ENCODE measurements at places on chromosomes 7 and 10.

DNA sequence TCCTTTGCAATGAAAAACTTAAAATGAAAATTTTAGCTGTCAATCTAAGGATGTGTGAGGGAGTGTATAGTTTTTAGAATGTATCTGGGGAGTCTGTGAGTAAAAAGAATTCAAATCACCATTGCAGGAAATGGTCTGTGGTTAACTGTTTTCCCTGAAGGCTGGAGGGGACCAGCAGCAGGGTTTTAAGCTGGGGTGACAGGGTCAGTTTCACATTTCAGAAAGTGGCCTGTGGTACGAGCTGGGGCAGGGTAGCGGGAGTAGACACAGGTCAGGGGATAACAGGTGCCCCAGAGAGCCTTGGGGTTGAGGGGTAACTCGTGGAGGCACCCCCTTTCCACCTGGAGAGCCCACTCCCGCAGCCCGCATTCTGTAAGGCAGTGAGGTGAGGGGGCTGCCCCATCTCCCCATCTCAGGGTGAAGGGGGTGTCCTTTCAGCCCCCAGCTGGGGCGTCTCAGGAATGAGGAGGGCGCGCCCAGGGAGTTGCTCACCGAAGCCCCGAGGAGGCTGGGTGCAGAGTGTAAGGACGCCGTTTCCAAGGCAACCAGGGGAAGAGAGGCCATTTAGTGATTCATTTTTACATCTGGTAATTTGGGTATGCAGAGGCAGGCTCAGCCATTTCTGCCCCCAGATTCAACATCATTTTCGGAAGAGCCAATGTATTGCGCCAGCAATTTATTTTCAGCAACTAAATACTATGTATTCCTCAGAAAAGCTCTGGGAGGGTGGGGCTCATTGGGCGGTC, 168.9 kb downstream of the SLIT1 start:
- no peak for DNase-seq

GRCh38 chr10:71419750-71420149, 23.0 kb downstream of the CDH23 start:
- DNase-seq = peak; percentile 22

- DNase-seq = no peak
These were observed 36.8 kb downstream of the CLRN3 start for GRCh38 chr10:127855976-127856375.

GRCh38 chr10:103512166-103512565, 18.7 kb downstream of the NEURL1 start:
- no peak for DNase-seq

GRCh38 chr7:98232263-98232585, 19.8 kb downstream of the TECPR1 start:
- no peak for DNase-seq

GRCh38 chr7:5596046-5596895, 172.6 kb upstream of the TNRC18 start:
- no peak for DNase-seq

GRCh38 chr7:140242057-140243031, 65.6 kb upstream of the KDM7A start:
- peak; percentile 53 for DNase-seq

DNA sequence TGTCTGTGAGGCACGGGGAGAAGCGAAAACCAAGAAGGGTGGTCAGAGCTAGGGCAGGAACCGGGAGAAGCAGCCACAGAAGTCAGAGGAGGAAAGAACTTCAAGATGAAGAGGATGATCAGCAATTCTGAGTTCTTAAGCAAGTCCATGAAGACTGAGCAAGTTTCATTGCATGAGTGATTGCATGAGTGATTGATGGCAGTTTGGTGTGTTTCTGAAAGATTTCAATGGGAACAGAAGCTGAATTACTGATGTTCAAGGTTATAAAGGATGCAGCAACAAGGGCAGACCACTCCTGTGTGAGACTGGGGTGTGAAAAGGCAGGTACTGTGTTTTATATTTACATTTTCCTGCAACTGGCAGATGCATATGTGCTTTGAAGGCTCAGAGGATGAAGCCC, 35.4 kb downstream of the CCNY start:
- DNase-seq = no peak

- no peak for DNase-seq
These were observed 305.6 kb upstream of the PITRM1 start for GRCh38 chr10:3478153-3478552.

- no peak for DNase-seq
These were observed 172.2 kb downstream of the RTKN2 start for GRCh38 chr10:62096256-62096933.

- no peak for DNase-seq
These were observed 889.3 kb upstream of the CELF2 start for GRCh38 chr10:10128387-10128786.

DNA sequence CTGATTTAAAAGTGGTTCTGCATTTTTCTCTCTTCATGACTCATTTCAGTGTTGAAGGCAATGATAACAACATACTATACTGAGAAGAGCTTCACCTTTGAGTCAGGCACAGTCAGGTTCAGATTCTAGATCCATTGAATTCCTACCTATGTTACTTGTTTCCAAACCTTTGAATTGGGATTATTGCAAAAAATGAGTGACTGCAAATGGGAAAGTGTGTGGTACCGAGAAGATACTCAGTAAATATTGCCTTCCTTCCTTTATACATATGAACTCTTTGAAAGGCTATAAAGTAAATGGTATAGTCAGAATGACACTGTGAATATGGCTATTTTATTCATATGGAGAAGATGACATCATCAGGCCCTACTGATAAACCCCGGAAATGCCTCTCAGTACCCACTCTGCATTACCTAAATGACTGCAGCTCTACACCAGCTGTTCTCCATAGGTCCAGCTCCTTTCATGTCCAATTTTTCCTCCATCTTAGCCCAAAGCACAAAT, 66.7 kb upstream of the FGL2 start:
- DNase-seq = no peak

- no peak for DNase-seq
These were observed 1.1 kb upstream of the GALNTL5 start for GRCh38 chr7:151954866-151955820.

GRCh38 chr7:8114175-8114574, 145.6 kb downstream of the GLCCI1 start:
- DNase-seq = no peak

- no peak for DNase-seq
These were observed 745.1 kb upstream of the LRRTM3 start for GRCh38 chr10:66180581-66181318.

GRCh38 chr10:62234077-62234605, 34.5 kb downstream of the RTKN2 start:
- no peak for DNase-seq

GRCh38 chr7:108097703-108098102, 32.5 kb downstream of the LAMB4 start:
- peak; percentile 31 for DNase-seq

DNA sequence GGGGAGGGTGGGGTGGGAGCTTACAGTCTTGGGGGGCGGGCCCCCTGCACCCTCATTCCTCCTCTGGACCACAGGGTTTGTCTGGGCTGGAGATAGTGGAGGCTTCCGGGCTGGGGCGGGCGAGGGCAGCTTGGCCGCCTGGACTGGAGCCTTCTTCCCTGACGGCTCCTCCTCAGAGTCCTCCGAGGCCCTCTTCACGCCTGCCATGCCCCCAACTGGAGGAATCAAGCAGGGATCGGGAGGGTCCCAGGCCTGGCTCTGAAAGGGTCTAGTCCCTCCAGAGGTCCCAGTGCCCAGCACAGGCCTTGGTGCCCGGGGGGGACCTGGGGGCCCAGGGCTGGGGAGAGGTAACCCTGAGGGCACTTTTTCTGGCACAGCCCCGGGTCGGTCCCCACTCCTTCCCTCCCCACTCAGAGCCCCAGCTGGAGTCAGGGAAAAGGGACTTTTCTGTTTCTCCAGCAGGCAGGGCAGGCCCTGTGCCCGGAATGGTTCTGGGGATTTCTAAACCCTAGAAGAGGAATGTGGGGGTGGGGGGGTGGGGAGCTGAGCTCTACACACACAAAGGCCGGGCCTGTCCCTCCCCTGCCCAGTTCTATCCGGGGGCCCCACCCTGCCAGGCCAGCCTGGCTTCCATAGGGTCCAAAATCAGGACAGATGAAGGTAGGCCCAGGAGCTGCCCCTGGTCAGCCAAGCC, 11.6 kb downstream of the MICALL2 start:
- no peak for DNase-seq

- DNase-seq = no peak
These were observed 6.3 kb upstream of the RHOBTB1 start for GRCh38 chr10:60950300-60950699.

DNA sequence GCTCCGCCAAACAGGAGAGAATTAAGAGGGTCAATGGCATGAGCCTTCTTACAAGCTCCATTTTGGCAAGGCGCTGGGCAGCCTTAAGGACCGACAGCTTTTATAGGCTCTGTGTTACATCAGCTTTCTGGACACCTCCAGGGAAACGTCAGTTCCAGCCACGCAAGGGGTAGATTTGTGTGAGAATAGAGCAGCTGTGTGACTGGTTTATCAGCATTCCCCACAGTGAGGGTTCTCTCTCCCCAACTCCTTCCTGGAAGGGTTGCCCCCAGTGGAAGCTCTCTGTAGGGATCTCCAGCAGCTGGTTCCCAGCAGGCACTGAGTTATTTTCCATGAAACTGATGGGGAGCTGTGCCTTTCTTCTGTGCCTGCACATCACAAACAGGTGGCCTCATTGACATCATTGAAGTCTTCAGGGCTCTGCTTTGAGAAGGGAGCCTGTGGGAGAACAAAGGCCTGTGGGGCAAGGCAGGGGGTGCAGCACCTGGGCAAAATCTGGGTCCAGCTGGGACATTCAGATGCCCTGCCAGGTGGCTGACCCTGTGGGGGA, at the start of gene CUZD1:
Gene CUZD1, minus strand, starts transcription at position 75 of the 550 bp plus-strand sequence. Its CDS starts 14 bp downstream, at position 61.
- peak; percentile 20 for DNase-seq

DNA sequence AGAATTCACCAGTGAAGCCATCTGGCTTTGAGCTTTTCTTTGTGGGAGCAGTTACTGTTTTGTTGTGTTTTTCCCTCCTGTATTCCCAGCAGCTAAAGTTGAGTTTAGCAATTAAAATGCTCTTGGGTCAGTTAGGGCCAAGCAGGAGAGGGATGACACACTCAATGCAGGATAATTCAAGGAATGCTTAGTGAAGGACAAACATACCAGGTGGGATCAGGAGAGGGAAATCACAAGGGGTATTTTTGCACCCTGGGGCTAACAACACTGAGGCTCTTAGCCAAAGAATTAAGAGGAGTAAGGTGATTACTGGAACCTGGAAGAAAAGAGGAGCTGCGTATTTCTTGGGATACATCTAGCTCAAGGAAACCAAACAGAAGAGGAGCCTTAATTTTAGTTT, 82.4 kb upstream of the KCND2 start:
- DNase-seq = no peak

DNA sequence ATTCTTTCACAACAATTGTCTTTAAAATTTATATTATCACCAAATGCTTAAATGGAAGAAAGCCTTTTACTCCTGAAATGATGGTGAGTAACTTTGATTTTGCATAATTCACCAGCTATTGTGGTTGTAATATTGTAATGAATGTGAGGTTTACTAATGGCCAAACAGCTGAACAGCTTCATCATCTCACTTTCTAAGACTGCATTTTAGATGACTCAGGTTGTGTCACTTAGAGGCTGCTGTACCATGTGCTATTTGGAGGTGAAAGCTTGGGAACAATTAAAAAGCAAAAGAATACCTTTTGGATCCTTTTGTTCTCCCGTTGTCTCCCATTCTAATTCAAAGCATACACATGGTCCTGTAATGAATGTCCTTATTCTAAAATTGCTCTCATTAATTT, 604.0 kb upstream of the PFKP start:
- no peak for DNase-seq

DNA sequence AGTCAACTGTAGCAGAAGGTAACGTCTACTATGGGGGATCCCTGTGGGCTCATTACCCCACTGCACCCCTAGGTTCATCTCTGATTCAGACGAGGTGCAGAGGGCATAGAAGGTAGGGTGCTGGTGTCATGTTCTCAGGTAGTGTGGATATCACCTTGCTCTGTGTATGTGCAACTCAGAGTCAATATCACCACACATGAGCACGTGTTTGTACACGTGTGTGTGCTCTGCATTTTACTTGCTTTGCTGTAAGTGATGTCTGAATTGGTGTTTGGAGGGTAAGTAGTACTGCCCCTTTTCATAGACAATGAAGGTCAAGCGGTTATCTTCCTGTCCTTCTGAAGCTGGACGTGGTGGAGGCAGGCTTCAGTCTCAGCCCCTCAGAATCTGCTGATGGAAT, 10.4 kb downstream of the DMBT1 start:
- DNase-seq = no peak

GRCh38 chr7:92873776-92874175, 37.4 kb upstream of the CDK6 start:
- DNase-seq = no peak

DNA sequence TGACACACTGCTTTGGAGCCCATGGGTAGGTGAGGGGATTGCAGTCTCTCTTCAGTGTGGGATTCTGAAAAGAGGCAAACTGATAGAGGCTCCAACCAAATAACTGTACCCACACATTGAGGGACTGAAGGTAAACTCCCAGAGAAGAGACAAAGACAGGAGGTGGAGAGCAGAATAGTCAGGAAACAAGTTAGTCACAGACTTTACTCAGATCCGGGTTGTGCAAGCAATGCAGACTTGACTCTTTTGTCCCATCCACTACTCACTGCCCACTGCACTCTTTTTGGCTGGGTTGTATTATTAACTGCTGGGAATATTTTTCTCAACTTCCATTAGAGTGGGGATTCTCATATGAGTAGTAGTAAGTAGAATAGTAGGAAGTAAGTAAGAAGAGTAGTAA, 152.7 kb downstream of the NRG3 start:
- no peak for DNase-seq

DNA sequence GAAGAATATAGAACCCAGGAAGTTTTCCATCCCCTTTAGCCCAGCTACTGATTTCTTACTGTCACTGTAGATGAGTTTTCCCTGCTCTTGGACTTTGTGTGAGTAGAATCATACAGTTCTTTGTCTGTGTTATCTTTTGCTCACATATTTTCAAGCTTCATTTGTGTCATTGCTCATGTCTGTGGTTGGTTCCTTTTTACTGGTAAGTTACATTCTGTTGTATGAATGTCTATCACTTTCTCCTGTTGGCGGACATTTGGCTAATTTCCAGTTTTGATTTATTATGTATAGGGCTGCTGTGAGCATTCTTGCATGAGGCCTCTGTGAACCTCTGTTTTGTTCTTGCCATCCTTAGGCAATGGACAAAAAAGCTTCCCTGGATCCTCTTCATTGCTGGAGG, 5.3 kb downstream of the GLRX3 start:
- DNase-seq = no peak

DNA sequence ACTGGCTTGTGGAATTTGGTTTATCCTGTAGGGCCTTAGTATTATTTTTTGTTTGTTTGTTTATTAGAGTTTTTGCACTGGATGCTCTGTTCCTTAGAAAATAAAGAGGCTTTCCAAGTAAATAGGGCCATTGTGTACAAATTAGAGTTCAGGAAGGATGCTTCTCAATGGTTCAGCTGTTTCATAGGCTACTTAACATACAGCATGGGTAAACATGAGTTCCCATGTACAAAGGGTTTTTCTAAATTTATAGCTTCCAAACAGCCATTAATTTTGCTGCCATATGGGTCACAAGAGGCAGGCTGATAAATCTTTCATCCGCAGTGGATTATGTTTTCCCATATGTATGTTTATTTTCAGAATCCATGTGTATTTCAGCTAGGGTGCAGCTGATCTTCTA, 121.6 kb upstream of the WDR11 start:
- DNase-seq = no peak

- DNase-seq = no peak
These were observed 28.0 kb downstream of the MICALL2 start for GRCh38 chr7:1431226-1431625.
